ENCODE measurements at places on chromosomes 12 and 14. TPM values are rescaled to one million over a fixed set of nuclear protein-coding genes. Genes with fewer than 3 reads are reported as not detected.

- no peaks in the 10 kb centered on the region for H3K36me3 ChIP-seq
- DNase-seq: no peak
- H3K4me3 ChIP-seq: no peak overlapping the region
- no peaks in the 10 kb centered on the region for H3K4me1 ChIP-seq
- no peak overlapping the region for H3K27ac ChIP-seq
Observed at GRCh38 chr12:118842866-118843265, 138.5 kb upstream of the SRRM4 start.

GRCh38 chr12:41211448-41211847, 23.3 kb downstream of the PDZRN4 start:
- H3K36me3 ChIP-seq: no peaks in the 10 kb centered on the region
- no peak overlapping the region for H3K27ac ChIP-seq
- no peaks in the 10 kb centered on the region for H3K27me3 ChIP-seq
- DNase-seq: no peak

GRCh38 chr12:132430838-132431774, 58.8 kb upstream of the FBRSL1 start:
- H3K27ac ChIP-seq: no peak overlapping the region
- no peak for DNase-seq
- H3K4me3 ChIP-seq: no peak overlapping the region
- no peaks in the 10 kb centered on the region for H3K36me3 ChIP-seq

GRCh38 chr14:48983351-48983888, 602.8 kb downstream of the RPS29 start:
- H3K4me3 ChIP-seq: no peak overlapping the region
- H3K36me3 ChIP-seq: no peaks in the 10 kb centered on the region
- no peaks in the 10 kb centered on the region for H3K27me3 ChIP-seq
- H3K4me1 ChIP-seq: no peaks in the 10 kb centered on the region
- DNase-seq: no peak
- no peak overlapping the region for H3K27ac ChIP-seq

DNA sequence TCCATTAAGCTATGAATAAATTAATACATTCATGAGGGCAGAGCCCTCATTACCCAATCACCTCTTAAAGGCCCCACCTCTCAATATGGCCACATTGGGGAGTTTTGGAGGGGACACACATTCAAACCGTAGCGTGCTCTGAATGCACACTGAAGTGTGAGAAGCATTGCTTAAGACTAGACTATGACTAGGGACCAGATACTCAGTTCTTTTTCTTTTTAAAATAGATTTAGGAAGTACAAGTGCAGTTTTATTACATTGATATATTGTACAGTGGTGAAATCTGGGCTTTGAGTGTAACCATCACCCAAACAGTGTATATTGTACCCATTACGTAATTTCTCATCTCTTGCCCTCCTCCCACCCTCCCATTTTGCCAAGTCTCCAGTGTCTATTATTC, 21.0 kb upstream of the JDP2 start:
- no peaks in the 10 kb centered on the region for H3K4me1 ChIP-seq
- no peak for DNase-seq
- peaks cover 10% of the 10 kb centered on the region for H3K27me3 ChIP-seq
- no peaks in the 10 kb centered on the region for H3K36me3 ChIP-seq

GRCh38 chr12:27531896-27532295, 7.9 kb downstream of the PPFIBP1 start:
- H3K4me3 ChIP-seq: no peak overlapping the region
- peaks cover 24% of the 10 kb centered on the region for H3K4me1 ChIP-seq
- peaks cover 3% of the 10 kb centered on the region for H3K36me3 ChIP-seq
- no peak overlapping the region for H3K27ac ChIP-seq
- no peak for DNase-seq

DNA sequence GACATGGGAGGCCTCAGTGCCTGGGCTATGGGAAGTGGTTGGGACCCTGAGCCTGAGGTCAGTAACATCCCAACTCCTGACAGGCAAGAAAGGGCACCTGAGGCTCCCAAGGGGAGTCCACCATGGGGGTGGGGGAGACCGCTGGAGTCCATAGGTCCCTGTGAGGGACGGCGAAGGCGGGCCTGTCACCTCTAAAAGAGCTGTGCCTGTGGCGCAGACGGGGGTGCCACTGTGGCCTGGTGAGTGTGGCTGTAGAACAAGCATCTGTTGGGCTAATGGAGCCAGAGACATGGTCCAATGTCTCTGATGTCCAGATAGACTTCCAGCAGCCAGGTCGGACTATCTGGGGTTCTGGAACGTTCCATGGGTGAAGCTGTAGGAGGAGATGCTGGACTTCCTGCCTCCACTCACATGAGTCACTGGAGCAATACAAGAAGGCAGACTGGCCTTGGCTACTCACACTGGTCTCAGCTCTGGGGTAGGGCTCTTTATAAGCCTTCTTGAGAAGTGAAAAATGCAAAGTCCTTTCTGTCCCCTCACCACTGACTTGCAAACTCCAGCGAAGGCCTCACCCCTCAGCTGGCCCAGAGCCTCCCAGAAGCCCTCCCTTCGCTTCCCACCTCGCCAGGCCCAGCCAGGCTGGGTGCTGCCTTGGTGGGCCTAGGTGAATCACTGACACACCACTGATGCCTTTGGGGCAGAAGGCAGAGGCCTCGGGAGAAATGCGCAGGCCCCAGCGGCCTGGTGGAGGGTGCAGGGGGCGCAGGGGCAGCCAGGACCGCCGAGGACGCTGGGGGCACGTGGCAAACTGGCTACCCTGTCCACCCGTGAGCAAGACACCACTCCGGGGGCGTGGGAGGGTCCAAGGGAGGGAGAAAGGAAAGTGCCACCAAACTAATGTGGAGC, 1.1 kb upstream of the TRAF3 start:
- H3K4me3 ChIP-seq: no peak overlapping the region
- DNase-seq: peak; percentile 77
- H3K27me3 ChIP-seq: no peaks in the 10 kb centered on the region
- H3K36me3 ChIP-seq: no peaks in the 10 kb centered on the region
- peak overlapping the region; percentile 60 for H3K27ac ChIP-seq
- peaks cover 32% of the 10 kb centered on the region for H3K4me1 ChIP-seq

- peaks cover 30% of the 10 kb centered on the region for H3K4me1 ChIP-seq
- H3K27me3 ChIP-seq: peaks cover 2% of the 10 kb centered on the region
- H3K4me3 ChIP-seq: no peak overlapping the region
- no peak for DNase-seq
Observed at GRCh38 chr12:4960547-4960946, 50.8 kb downstream of the KCNA1 start.

GRCh38 chr12:110907583-110907982, 12.8 kb downstream of the MYL2 start:
- H3K4me3 ChIP-seq: no peak overlapping the region
- no peaks in the 10 kb centered on the region for H3K36me3 ChIP-seq
- peak overlapping the region; percentile 18 for H3K27ac ChIP-seq
- H3K4me1 ChIP-seq: peaks cover 4% of the 10 kb centered on the region
- no peak for DNase-seq

GRCh38 chr12:14171106-14171505, 189.7 kb upstream of the GRIN2B start:
- no peak overlapping the region for H3K27ac ChIP-seq
- no peak for DNase-seq
- H3K36me3 ChIP-seq: no peaks in the 10 kb centered on the region
- no peaks in the 10 kb centered on the region for H3K4me1 ChIP-seq

DNA sequence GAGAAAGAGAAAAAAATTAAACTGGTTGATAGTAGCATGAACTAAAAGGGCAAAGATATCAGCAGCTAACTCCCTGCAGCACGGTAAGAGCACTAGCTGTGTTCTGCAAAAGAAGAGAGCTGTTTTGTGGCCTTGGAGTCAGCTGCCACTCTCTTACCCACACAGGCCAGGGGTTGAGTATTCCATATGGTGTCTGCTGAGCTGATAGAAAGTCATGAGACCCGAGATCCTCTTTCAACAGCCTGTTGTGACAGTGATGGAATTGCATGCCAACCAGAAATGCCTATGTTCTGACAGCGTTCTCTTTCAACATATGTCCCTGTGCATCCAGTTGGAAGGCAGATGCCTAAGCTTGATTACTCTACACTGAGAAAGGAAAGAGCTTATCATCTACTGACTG, 39.9 kb downstream of the TMTC1 start:
- H3K27me3 ChIP-seq: no peaks in the 10 kb centered on the region
- H3K27ac ChIP-seq: no peak overlapping the region
- no peak overlapping the region for H3K4me3 ChIP-seq
- peak; percentile 81 for DNase-seq
- H3K36me3 ChIP-seq: no peaks in the 10 kb centered on the region
- H3K4me1 ChIP-seq: peaks cover 13% of the 10 kb centered on the region

DNA sequence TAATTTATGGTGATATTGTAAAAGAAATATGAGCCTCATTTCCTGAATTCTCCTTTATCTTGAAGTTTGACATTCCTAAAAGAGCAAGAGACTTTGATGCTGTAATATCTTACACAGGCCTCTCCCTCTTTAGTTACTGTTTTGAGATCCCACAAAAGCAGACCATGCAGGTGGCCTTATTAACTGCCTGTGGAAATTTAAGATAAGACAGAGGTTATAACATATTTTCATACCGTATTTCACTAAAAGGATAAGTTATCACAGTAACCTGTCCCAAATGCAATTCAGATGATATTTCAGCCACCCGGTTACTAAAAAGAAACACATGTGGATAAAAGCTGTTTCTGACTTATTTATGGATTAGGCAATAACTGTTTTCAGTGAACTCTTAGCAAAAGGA, 150.1 kb downstream of the NAV3 start:
- H3K4me3 ChIP-seq: no peak overlapping the region
- no peaks in the 10 kb centered on the region for H3K36me3 ChIP-seq
- H3K4me1 ChIP-seq: no peaks in the 10 kb centered on the region
- peak; percentile 73 for DNase-seq
- H3K27ac ChIP-seq: no peak overlapping the region

DNA sequence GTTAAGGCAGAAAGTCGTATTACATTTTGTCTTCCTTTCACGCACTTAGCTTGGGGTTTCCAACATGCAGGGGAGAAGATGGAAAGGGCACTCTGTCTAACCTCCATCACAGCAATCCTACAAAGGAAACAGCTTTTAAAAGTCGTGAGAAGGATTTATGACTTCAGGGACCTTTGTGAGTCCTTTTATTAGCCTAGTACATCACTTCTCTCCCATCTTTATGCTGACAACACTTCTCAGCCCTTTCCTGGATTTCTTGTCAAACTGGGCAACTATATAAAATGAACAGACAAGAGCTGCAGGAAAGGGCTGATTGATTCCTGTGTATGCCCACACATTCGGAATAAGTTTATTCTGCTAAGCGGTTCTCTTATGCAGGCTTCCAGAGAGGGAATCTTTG, 159.0 kb downstream of the DERA start:
- H3K27ac ChIP-seq: no peak overlapping the region
- DNase-seq: no peak
- no peak overlapping the region for H3K4me3 ChIP-seq
- H3K27me3 ChIP-seq: no peaks in the 10 kb centered on the region
- no peaks in the 10 kb centered on the region for H3K36me3 ChIP-seq
- no peaks in the 10 kb centered on the region for H3K4me1 ChIP-seq

GRCh38 chr12:56840922-56841321, 77.8 kb downstream of the HSD17B6 start:
- no peaks in the 10 kb centered on the region for H3K27me3 ChIP-seq
- peaks cover 7% of the 10 kb centered on the region for H3K4me1 ChIP-seq
- no peaks in the 10 kb centered on the region for H3K36me3 ChIP-seq

DNA sequence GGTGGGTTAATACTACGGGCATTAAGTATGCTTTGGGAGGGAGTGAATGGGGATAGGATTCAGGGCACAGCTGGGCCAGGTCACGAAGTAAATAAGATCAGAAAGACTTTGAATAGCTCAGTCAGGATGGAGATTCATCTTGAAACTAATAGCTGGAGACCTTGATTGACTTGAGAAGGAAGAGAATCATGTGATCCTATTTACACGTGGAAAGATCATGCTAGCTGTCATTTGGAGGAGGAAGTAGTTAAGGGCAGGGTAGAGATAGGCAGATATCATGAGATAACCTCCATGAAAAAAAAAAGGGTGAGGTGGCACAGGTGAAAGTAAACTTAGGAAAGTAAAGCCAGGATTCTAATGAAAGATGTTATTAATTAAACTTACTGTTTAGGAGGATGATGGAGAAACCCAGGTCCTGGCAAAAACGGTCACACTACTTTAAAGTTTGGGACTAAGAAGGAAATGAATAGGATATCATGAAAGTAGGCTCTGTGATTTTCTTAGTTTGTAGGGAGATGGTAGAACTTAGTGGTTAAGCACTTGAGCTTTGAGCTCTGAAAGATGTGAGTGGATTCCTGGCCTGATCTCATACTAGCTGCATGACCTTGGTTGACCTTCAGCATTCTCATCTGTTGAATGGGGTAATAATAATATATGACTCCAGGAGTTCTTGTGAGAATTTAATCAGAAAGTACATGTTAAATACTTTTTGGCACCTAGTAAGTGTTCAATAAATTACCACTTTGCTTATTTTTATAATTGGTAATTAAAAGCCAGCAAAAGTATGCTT, 439.0 kb downstream of the NRXN3 start:
- no peak overlapping the region for H3K4me3 ChIP-seq
- peaks cover 9% of the 10 kb centered on the region for H3K4me1 ChIP-seq
- no peak for DNase-seq
- H3K36me3 ChIP-seq: no peaks in the 10 kb centered on the region
- H3K27ac ChIP-seq: no peak overlapping the region
- H3K27me3 ChIP-seq: no peaks in the 10 kb centered on the region

DNA sequence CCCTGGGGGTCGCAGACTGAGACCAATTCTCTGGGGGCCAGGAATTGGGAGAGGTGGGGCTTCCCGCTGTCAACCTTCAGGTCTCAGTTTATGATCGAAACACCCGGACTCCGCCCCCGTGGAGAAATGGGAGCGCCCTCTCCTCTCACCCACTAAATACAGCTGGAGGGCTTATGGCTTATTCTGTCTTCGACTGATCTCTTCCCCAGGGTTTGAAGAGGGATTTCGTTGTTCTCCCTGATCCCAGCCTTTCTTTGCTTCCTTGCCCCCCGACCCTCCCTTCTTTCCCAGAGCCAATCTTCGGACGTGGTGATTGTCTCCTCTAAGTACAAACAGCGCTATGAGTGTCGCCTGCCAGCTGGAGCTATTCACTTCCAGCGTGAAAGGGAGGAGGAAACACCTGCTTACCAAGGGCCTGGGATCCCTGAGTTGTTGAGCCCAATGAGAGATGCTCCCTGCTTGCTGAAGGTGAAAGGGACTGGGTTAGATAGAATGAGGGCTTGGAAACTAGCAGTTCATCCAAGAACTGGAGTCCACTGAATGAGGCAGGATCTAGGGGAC, 607 bp downstream of the OS9 start:
- no peaks in the 10 kb centered on the region for H3K27me3 ChIP-seq
- peak overlapping the region; percentile 96 for H3K4me3 ChIP-seq
- H3K4me1 ChIP-seq: peaks cover 7% of the 10 kb centered on the region
- H3K27ac ChIP-seq: peak overlapping the region; percentile 69

Gene ADGRD1
- total RNA-seq: 3.9 TPM

Gene CFAP73
- not detected for total RNA-seq

Gene CD69
- 0.18 TPM for total RNA-seq

Gene FAR2
- total RNA-seq: 3.3 TPM

Gene TAS2R19
- total RNA-seq: 3.1 TPM

Measured in astrocyte (in vitro differentiated cells and primary cell).